ENCODE measurements at places on chromosomes 12 and 14.
A peak's percentile ranks its signal among the peaks of the same experiment; 100 is the strongest.

DNA sequence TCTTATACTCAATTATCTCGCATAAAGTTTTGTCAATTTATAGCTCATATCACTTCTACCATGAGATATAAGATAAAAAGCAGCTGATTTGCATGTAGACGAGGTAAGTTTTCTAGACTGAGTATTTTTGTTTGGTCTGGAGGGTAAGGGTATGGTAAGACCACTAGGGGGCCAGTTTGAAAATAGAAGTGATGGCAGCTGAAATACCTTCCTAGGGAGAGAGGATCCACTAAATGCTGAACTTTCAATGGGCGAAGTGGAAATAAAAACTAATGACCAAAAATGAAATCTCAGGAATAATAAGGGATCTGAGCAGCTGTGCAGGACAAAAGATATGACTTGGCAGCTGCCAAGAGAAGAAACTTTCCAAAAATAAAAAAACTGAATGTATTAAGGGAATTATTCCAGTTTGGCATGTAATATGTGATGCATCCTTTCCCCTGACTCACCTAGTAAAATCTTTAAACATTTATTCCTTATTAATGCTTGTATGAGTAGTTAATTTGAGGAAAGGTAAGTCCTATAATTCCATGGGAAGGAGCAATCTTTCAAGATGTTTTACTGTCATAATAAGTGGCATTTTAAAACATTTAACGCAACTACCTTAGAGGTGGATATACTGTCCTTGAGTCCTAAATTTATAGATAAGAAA, 754.5 kb downstream of the C12orf50 start:
- no peak for DNase-seq

- DNase-seq, result no peak
These were observed 25.7 kb upstream of the CDK17 start for GRCh38 chr12:96425951-96426350.

- no peak for DNase-seq
These were observed 27.6 kb upstream of the NUDT14 start for GRCh38 chr14:105208738-105209075.

- DNase-seq, result no peak
These were observed 313.5 kb downstream of the ITPR2 start for GRCh38 chr12:26519462-26519861.

DNA sequence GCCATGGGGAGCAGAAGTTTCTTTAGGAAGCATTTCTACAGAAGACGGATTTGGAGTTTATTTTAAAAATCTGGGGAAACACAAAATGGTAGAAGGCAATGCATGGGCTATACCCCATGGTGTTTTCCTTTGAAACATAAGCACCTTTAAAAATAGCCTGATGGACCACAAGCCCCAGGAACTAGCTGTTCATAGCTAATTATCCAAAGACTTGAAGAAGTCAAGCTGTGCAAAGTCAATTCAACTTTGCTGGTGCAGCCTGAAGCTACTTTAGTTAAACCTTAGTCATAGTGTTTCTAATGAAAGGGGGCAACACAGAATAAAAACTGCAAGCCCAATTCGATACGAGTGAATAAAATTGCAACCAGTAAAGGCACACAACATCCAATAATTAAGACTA, 732.5 kb downstream of the GALC start:
- no peak for DNase-seq

DNA sequence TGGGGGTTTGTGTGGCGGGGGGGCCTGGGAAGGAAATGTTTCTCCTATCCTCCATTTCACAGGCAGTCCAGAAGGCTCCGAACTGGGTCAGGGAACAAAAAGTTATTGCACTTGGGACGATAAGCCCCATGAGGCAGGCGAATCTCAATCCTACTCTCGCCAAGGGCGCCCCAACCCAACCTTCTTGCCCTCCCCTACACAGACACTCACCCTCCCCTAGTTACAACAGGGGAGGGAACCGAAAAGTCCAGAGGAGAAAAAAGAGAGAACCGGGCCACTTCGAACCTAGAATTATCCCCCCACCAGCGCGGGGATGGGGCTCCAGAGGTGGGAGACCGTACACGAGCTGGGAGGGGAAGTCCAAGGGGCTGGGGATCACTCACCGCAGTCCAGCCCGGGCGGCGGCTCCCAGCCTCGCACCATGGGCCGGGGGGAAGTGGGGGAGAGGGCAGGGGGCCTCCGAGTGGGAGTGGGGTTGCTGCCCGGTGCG, 357 bp downstream of the HOMEZ start:
- no peak for DNase-seq

DNA sequence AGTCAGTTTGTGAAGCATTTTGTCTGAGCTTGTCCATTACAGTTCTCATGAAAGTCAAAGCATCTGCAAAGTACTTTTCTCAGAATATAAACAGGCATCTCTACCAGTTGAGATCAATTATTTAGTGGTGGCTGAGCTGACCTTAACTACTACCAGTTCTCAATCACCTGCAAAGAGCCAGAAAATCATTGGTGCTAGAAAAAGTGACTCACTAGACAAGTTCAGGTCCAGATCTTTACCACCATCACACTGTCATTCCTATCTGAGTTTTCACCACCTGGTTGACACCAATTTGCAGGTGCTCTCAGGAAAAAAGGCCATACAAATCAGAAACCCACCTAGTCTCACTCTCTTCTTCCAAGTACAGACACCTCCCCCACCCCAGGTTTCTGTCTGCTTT, 33.3 kb downstream of the ITPR2 start:
- DNase-seq, result no peak

GRCh38 chr12:124740691-124741137, 123.0 kb downstream of the SCARB1 start:
- DNase-seq, result peak; percentile 33

GRCh38 chr12:89421092-89421835, 69.0 kb upstream of the DUSP6 start:
- DNase-seq, result no peak

- peak; percentile 45 for DNase-seq
These were observed 1.1 kb downstream of the ARID2 start for GRCh38 chr12:45730348-45731189.

- DNase-seq, result no peak
These were observed 23.4 kb upstream of the NR2C1 start for GRCh38 chr12:95096852-95097251.

- DNase-seq, result no peak
These were observed 126.0 kb upstream of the FKBP4 start for GRCh38 chr12:2668816-2669215.

DNA sequence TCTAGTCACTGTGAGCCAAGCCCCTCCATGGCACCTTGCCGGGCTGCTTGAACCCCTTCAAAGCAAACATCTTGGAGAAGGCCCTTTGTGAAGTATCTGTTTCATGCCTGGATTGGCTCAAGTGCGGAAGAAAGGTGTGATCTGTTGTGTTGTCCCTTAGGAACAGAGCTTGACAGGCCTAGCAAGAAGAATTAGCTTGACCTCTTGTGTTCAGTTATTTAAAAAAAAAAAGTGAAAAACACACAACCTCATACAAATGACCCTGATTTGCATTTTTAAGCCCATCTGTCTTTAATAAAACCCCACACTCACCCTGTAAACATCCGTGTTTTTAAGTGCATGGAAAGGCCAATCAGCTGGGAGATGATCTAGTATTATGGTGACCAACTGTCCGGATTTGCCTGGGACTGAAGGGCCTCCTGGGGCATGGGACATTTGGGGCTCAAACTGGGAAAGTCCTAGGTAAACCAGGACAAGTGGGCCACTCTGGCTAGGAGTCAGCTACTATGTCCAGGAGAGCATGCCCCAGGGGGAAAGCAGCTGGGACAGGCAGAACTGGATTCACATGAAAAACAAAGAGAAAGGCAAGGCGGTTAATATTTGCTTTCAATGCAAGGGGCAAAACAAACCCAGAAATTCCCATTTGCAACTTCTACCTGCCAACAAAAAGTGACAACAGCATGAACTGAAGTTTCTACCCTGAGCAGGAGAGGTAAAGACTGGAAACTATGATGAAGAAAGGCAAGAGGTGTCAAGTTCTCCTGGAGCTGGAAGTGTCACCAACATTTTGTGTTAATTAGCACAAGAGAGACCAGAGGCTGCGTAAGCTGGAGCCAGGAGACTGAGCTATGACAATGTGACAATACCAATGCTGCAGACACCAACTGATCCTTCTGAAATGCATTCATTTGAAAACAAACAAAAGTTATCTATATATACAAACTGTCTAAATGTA, 78.6 kb downstream of the CLMN start:
- DNase-seq, result no peak

- no peak for DNase-seq
These were observed 247.9 kb upstream of the ARHGAP5 start for GRCh38 chr14:31828946-31829868.

DNA sequence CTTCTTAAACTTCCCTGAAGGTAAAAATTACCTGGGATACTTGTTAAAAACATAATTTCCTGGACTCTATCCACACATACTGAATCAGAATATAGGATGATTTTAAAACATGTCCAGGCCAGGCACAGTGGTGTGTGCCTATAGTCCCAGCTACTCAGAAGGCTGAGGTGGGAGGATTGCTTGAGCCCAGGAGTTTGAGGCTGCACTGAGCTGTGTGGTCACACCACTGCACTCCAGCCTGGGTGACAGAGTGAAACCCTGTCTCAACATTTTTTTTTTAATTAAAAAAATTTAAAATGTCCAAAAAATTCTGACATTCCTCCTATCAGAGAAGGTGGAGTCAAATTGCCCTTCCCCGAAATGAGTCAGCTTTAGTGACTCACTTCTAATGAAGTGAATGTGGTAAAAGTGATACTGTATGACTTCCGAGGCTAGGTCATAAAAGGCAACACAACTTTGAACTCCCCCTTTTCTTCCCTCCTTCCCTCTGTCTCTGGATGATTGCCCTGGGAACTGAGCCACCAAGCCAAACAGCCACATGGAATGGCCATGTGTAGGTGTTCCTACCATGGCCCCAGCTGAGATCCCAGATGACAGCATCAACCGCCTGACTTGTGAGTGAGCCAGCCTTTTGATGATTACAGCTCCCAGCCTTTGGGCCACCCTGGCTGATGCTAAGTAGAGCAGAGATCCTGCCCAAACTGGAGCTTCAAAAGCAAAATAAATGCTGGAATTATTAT, 36.3 kb downstream of the LIMA1 start:
- DNase-seq, result no peak

GRCh38 chr14:104228716-104229533, 90.5 kb downstream of the KIF26A start:
- DNase-seq, result no peak

GRCh38 chr12:69701826-69702225, 2.7 kb upstream of the BEST3 start:
- DNase-seq, result no peak

- DNase-seq, result peak; percentile 46
These were observed at the start of gene BDKRB2 for GRCh38 chr14:96204151-96205058. BDKRB2 (plus strand) TSS chr14:96204839; CDS start chr14:96237108, 32,269 bp downstream.

DNA sequence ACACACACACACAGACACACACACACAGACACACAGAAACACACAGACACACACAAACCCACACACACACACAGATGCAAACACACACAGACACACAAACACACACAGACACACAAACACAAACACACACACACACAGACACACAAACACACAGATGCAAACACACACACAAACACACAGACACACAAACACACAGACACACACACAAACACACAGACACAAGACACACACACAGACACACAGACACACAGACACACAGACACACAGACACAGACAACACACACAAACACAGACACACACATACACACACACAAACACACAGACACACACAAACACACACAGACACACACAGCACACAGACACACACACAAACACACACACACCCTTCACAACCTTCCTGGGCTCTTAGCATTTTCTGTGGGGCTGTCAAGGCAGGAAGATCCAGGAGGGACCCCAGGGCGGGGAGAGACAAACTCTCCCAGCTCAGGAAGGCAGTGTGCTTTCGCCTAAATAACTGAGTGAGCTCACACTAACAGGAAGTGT, 24.2 kb upstream of the INF2 start:
- no peak for DNase-seq

GRCh38 chr12:25723336-25723735, 170.3 kb upstream of the LMNTD1 start:
- no peak for DNase-seq

DNA sequence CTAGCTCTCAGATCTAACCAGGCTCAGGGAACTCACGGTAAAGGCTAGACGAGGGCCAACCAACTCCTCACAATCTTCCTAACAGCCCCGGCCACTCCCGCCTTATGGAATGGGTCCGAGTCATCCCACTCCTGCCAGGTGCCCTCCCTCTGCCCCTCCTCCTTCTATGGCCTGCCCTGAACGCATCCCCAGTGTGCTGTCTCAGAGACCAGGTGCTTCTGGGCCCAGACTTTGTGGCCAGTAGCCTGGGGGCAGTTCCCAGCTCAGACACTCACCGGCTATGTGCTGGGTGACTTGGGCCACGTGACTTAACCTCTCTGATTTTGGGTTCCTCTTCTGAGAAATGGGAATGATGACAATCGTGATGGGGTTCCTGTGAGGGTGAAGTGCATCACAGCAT, 22.5 kb downstream of the PAPLN start:
- DNase-seq, result no peak

- no peak for DNase-seq
These were observed 136.8 kb downstream of the SRGAP1 start for GRCh38 chr12:63981343-63981742.

GRCh38 chr12:64670919-64671639, 60.8 kb downstream of the RASSF3 start:
- no peak for DNase-seq

DNA sequence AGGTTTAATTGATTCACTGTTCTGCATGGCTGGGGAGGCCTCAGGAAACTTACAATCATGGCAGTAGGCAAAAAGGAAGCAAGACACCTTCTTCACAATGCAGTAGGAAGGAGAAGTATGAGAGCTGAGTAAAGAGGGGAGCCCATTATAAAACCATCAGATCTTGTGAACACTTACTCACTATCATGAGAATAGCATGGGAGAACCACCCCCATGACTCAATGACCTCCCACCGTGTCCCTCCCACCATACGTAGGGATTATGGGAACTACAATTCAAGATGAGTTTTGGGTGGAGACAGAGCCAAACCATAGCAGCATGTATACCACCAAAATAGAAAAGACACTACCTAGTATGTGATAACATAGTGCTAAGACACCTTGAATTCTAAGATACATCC, 2.9 kb upstream of the HMGA2 start:
- no peak for DNase-seq

DNA sequence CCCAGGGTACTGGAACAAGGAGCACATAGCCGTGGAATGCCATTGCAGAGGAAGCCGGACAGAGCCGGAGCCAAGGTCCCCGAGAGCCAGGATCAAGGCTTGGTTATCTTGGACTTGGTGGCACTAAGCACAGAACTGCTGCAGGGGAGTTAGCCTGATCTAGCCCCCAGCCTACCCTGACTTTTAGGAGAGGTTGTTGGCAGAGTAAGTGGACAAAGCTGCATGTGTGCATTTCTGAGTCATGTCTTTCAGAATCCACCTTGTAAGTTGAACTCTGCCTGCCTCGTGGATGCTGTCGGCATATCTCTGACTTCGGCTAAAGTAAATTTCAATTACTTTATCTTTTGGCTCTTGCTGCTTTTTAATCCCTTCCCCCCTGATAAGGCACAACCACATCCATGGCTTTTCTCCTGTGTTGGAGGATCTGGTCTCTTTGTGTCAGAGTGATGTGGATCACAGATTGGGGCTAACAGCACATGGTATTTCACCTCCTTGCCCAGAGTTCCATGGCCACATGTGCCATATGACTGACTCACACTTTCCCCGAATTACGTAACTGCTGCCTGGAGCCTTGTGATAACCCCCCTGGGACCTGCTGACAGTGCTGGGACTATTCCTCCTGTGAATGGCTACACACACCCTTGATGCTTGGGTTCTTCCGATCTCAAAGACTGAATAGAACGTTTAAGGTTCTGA, 240.3 kb downstream of the EMP1 start:
- no peak for DNase-seq

Data from hypothalamus (tissue), 51 donors.